ENCODE measurements at places on chromosomes 3 and 15.

- no peak for DNase-seq
These were observed 18.1 kb upstream of the LEKR1 start for GRCh38 chr3:156808025-156808424.

GRCh38 chr3:71549951-71550350, 33.6 kb downstream of the FOXP1 start:
- DNase-seq = no peak

GRCh38 chr15:41946970-41947369, 25.4 kb downstream of the EHD4 start:
- DNase-seq = no peak

GRCh38 chr3:78689378-78689777, 1078.4 kb downstream of the ROBO1 start:
- no peak for DNase-seq

GRCh38 chr15:50190166-50190570, 8.2 kb downstream of the SLC27A2 start:
- DNase-seq = no peak

DNA sequence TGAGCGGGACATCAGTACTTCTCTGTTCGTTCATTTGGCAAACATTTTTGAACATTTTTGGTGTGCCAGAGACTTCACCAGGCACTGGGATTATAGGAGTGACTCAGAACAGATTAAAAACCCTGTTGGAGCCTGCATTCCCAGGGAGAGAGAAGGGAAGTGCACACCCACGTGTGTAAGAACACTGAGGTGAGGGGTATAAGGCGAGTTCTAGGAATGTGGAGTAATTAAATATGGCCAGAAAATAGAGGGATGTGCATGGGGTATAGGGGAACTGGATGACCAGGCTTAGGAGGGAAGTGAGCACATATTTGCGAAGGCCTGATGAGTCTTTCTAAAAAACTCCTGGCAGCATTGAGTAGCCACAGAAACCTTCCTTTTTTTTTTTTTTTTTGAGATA, 401.2 kb upstream of the C2CD4B start:
- no peak for DNase-seq

Measured in activated naive CD4-positive, alpha-beta T cell treated with anti-CD3 and anti-CD28 coated beads, Interleukin-2, amount 50 U/mL, for 72 hours (primary cell).